Endodermal cell (in vitro differentiated cells): ENCODE measurements at places on chromosomes 3 and 15. TPM values are rescaled to one million over a fixed set of nuclear protein-coding genes. Genes with fewer than 3 reads are reported as not detected.

DNA sequence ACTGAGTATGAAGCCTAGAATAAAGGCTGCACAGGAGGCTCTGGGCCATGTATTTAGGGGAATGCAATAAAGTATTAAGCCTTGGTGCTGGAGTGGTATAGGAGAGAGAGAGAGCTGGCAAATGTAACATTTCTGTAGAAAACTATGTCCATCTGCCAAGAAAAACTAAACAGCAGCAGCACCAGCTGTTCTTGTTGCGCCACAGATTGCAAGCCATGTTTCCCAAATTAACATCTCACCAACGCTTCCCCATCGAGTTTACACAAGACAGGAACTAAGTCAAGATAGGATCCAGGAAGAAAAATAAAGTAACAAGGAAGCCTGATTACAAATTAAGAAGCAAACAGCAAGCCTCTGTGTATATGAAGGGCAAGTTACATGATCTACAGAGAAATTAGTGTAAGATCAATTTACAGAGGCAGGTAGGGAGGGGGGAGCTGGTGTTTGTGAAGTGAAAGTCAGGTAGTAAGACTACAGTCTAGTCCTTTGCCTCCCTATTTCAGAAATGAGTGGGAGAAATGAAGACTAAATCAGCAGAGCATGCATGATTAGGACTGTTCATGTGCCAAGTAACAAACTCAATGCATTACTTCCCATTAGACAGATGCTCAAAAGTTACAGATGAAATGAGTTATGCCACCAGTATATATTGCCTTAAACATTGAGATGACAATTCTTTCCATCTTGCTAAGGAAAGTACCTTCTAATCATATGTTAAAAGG, 900.5 kb downstream of the EPHA3 start:
- DNase-seq = no peak

GRCh38 chr3:23648326-23648995, 157.3 kb upstream of the UBE2E1 start:
- no peak for DNase-seq

- DNase-seq = no peak
Observed at GRCh38 chr3:154981201-154981600, 98.9 kb upstream of the MME start.

DNA sequence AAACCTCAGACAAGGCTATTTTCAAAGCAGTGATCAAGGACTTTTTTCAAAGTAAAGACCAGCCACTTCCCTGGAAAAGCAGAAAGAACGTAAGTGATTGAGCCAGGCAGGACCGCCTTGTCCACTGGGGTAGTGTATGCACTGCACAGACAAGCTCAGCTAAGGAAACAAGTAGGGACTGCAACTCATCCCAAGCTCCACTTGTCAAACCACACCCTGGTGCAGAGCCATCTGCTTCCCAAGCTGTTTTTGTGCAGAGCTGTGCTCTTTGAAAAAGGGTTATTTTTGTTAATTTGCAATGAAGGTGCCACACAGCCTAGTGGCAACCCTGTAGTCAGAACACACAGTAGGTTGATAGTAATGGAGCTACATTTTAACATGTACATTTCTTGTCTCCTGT, 193.3 kb downstream of the ADAMTS9 start:
- DNase-seq = no peak

GRCh38 chr3:162740941-162741596, 1244.5 kb downstream of the OTOL1 start:
- no peak for DNase-seq

The RAB43 gene
- total RNA-seq = 31.8 to 38.1 TPM (median 37.6 TPM) in 3 replicates

The RAB7A gene
- total RNA-seq = 185 and 194 TPM in 2 replicates

The LRRC31 gene
- total RNA-seq = not detected in 3 replicates
